ENCODE measurements at places on chromosomes 2 and 18.

DNA sequence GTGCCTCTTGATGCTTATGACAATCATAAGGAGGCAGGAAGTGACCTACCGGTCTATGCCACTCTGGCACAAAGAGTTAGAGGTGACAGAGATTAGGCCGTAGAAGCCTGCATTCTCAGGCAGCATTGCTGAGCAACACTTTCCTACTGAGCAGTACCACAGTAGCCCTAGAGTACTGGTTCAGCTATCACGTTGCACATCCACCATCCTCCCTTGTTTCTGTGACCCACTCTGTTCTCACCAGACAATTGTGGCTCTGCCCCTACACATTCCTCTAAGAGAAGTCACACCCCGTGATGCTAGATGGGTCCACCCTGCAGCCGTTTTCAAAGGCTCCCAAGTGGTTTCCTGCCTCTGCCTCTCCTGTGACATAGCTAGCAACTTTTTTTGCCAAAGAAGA is 22.6 kb upstream of the SUCLG1 start:
- DNase-seq: peak; percentile 47

DNA sequence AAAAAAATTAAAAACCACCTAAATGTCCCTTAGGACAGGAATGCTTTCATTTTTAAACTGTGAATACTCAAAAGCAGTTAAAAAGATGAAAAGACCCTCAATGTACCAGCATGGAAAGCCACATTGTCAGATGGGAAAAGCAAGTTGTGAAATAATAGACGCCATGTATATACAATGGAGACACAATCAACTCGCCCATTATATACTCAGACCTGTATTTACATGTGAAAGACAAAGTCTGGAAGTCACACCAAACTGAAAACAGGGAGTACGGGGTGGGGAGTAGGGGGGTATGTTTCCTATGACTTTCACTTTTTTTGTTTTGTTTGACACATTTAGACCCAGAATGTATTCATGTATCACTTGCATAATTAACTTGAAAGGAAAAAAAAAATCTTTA is 75.6 kb downstream of the CELF4 start:
- DNase-seq: no peak

- DNase-seq: peak; percentile 71
These were observed 4.2 kb upstream of the SERPINB4 start for GRCh38 chr18:63648241-63648640.

- no peak for DNase-seq
These were observed 261.5 kb downstream of the MYCN start for GRCh38 chr2:16201848-16202247.

GRCh38 chr18:26414901-26415440 is 133.4 kb downstream of the KCTD1 start:
- no peak for DNase-seq

DNA sequence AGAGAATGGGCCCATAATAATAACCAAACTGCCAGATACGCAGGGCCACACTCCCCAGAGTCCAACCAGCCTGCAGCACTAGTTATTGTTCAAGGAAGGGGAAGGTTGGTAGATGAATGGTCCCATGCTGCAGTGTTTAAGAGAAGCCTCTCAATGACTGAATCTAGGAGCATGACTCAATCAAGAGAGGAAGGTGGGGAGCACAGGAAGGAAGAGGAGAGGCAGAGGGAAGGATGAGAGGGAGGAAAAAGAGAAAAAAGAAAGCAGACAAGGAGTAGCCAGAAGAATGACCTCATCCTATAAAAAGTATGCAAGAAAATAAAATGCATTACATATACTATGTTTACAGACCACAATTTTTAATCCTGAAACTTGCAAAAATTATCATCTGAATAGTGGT is 174.5 kb downstream of the TCF4 start:
- no peak for DNase-seq

All from fibroblast of mammary gland (primary cell).